Immature natural killer cell (primary cell): ENCODE measurements at places on chromosomes 16 and 17. TPM values are rescaled to one million over a fixed set of nuclear protein-coding genes. Genes with fewer than 3 reads are reported as not detected.

- H3K27me3 ChIP-seq, result peaks cover 1% of the 10 kb centered on the region
- peaks cover 5% of the 10 kb centered on the region for H3K36me3 ChIP-seq
- no peaks in the 10 kb centered on the region for H3K4me1 ChIP-seq
- DNase-seq, result no peak
- H3K4me3 ChIP-seq, result no peak within 1 kb of the TSS
- H3K27ac ChIP-seq, result no peak within 1 kb of the TSS
Observed at GRCh38 chr17:69141431-69142174, at the start of gene ABCA6. TSS of gene ABCA6 (minus strand) at chr17:69141895. CDS start at chr17:69140703, 1,192 bp downstream.

- H3K27ac ChIP-seq, result peak overlapping the region; percentile 88
- H3K36me3 ChIP-seq, result no peaks in the 10 kb centered on the region
- peaks cover 18% of the 10 kb centered on the region for H3K27me3 ChIP-seq
- peak; percentile 84 for DNase-seq
Observed at GRCh38 chr16:3158510-3159314, 23.9 kb downstream of the ZNF213 start.

The ROGDI gene
- 5.4 TPM for polyA plus RNA-seq

The ELOB gene
- polyA plus RNA-seq, result 328 TPM

- no peaks in the 10 kb centered on the region for H3K36me3 ChIP-seq
- no peak overlapping the region for H3K4me3 ChIP-seq
- H3K27me3 ChIP-seq, result peaks cover 4% of the 10 kb centered on the region
- no peak overlapping the region for H3K27ac ChIP-seq
- no peak for DNase-seq
- peaks cover 86% of the 10 kb centered on the region for H3K4me1 ChIP-seq
Observed at GRCh38 chr17:2086306-2086705, 31.4 kb downstream of the HIC1 start.

- peak; percentile 92 for DNase-seq
- peak overlapping the region; percentile 88 for H3K27ac ChIP-seq
- peaks cover 29% of the 10 kb centered on the region for H3K27me3 ChIP-seq
- peak overlapping the region; percentile 77 for H3K4me3 ChIP-seq
Observed at GRCh38 chr16:84593825-84594724, 23.8 kb downstream of the COTL1 start.

DNA sequence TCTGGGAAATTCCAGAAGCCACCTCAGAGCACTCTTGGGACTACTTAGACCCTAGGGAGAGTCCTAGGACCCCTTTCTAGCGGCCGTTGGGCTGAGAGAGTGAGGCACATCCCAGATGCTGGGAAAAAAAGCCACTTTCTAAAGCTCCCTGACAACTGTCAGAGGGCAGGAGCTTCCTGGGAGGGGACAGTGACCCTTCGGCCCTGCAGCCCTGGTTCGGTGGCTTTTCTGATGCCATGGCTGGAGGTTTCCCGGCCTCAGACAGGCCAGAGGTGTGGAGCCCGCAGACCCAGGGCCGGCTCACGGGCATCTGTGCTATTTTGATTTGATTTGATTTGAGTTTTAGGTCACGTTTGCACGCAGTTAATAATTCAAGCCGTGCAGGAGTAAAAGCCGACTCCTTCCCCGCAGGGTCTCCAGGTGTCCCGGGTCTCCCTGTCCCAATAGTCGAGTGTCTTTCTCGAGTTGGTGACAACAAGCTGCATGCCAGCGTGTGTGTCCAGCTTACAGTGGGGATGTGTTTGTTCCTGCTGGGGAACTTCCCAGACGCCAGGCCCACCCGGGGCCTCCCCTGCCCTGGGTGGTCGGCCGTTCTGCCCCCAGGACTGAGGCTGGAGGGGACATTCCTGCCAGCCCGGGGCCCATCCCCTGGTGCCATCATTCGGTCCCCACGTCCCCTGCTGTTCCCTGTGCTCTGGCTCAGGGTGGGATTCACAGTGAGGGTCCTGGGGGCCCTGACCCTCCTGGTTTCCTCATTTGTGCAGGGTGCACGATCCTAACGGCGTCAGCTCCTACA, 1.0 kb upstream of the CBFA2T3 start:
- DNase-seq, result no peak
- no peaks in the 10 kb centered on the region for H3K27me3 ChIP-seq
- H3K4me3 ChIP-seq, result peak overlapping the region; percentile 51
- no peaks in the 10 kb centered on the region for H3K36me3 ChIP-seq

GRCh38 chr16:4316108-4316863, 419 bp downstream of the GLIS2 start:
- peaks cover 19% of the 10 kb centered on the region for H3K4me1 ChIP-seq
- no peak overlapping the region for H3K27ac ChIP-seq
- peaks cover 9% of the 10 kb centered on the region for H3K27me3 ChIP-seq
- H3K4me3 ChIP-seq, result no peak overlapping the region
- DNase-seq, result peak; percentile 13

GRCh38 chr17:40112191-40112711, 9.5 kb upstream of the MSL1 start:
- H3K27ac ChIP-seq, result peak overlapping the region; percentile 94
- no peaks in the 10 kb centered on the region for H3K36me3 ChIP-seq
- peaks cover 10% of the 10 kb centered on the region for H3K27me3 ChIP-seq
- peaks cover 65% of the 10 kb centered on the region for H3K4me1 ChIP-seq

The CRHR1 gene
- not detected for polyA plus RNA-seq

- peaks cover 3% of the 10 kb centered on the region for H3K27me3 ChIP-seq
- no peaks in the 10 kb centered on the region for H3K4me1 ChIP-seq
- H3K36me3 ChIP-seq, result no peaks in the 10 kb centered on the region
Observed at GRCh38 chr16:86083382-86084002, 184.5 kb downstream of the IRF8 start.

The KRT27 gene
- not detected for polyA plus RNA-seq

DNA sequence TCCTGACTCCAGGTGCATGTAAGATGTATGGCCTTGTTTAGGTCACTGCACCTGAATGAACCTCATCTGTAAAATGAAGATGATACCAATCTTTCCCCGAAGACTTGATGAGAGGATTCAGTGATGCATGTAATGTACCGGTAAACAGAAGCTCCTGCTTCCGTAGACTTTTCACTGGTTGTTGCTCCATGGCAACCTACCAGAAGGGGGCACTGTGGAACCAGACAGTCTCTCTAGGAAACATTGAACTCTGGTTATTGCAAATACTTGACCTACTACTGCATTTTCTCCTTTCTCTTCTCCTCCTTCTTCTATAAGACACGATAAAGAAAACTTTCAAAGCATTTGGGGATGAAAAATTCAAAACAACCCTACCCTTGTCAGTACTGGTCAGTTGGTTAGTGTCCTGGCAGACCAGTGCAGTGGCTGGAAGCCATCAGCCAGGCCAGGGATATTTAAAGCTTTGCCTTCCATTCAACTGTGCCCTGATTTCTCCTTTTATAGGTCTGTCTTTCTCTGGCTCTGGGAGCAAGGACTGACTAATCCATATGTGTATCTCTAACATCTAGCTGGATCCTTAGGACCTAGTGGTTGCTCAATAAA, 667.4 kb upstream of the SALL1 start:
- DNase-seq, result no peak
- no peaks in the 10 kb centered on the region for H3K4me1 ChIP-seq
- H3K27ac ChIP-seq, result no peak overlapping the region
- no peak overlapping the region for H3K4me3 ChIP-seq

- H3K27ac ChIP-seq, result no peak overlapping the region
- H3K36me3 ChIP-seq, result no peaks in the 10 kb centered on the region
- H3K4me1 ChIP-seq, result no peaks in the 10 kb centered on the region
- no peak for DNase-seq
- H3K27me3 ChIP-seq, result no peaks in the 10 kb centered on the region
Observed at GRCh38 chr16:64654178-64654577, 467.7 kb downstream of the CDH11 start.

- H3K27ac ChIP-seq, result no peak overlapping the region
- peaks cover 4% of the 10 kb centered on the region for H3K4me1 ChIP-seq
- no peaks in the 10 kb centered on the region for H3K36me3 ChIP-seq
- no peak overlapping the region for H3K4me3 ChIP-seq
Observed at GRCh38 chr16:2988590-2989099, 8.4 kb upstream of the PKMYT1 start.

The TNFRSF17 gene
- polyA plus RNA-seq, result not detected

The ARL5C gene
- not detected for polyA plus RNA-seq

- peaks cover 4% of the 10 kb centered on the region for H3K27me3 ChIP-seq
- H3K4me1 ChIP-seq, result peaks cover 21% of the 10 kb centered on the region
- H3K36me3 ChIP-seq, result peaks cover 12% of the 10 kb centered on the region
Observed at GRCh38 chr16:46789499-46790414, 41.2 kb downstream of the C16orf87 start.

The MAP2K3 gene
- 136 TPM for polyA plus RNA-seq

The ST6GALNAC1 gene
- not detected for polyA plus RNA-seq

The C16orf95 gene
- polyA plus RNA-seq, result 7.7 TPM

The DNAI2 gene
- 0.74 TPM for polyA plus RNA-seq

GRCh38 chr16:67397812-67398545, 4.7 kb upstream of the TPPP3 start:
- H3K4me3 ChIP-seq, result no peak overlapping the region
- no peaks in the 10 kb centered on the region for H3K36me3 ChIP-seq
- H3K4me1 ChIP-seq, result peaks cover 7% of the 10 kb centered on the region

The PRSS36 gene
- 8.6 TPM for polyA plus RNA-seq

DNA sequence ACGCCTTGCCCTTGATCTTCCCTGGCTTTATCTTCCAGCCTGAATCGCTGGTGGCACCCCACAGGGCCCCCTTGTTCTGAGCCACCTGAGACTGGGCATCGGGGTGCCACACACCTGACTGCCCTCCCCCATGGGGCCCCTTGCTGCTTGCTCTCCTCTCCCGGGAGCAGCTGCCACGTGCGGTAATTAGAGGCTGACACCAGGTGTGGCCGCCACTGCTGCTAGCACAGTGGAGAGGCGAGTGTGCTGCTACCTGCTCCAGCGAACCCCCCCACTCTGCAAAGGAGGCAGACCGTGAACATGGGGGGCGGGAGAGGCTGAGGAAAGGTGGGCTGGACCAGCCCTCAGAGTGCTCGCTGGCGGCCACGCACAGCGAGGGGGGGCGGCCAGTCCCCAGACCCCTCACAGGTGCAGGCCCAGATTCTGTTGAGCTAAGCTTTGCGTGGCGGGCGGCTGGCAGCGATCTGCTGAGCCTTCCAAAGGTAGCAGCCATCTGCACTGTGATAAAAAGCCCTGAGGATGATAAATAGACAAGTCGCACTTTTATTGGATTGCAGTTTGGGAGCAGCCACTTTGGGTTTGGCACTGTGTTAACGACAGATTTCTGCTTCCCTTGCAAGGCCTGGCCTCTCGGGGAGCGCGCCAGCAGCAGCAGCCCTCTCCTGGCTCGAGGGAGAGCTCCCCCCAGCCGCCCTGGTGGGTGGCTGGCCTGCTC, 167.9 kb upstream of the GSE1 start:
- H3K4me1 ChIP-seq, result peaks cover 12% of the 10 kb centered on the region
- no peak for DNase-seq
- no peaks in the 10 kb centered on the region for H3K36me3 ChIP-seq
- no peak overlapping the region for H3K4me3 ChIP-seq
- no peak overlapping the region for H3K27ac ChIP-seq

- H3K4me1 ChIP-seq, result peaks cover 98% of the 10 kb centered on the region
- H3K27ac ChIP-seq, result peak overlapping the region; percentile 96
Observed at GRCh38 chr16:81808933-81809480, 29.9 kb downstream of the PLCG2 start.

The TMED6 gene
- polyA plus RNA-seq, result not detected

The CD300LB gene
- polyA plus RNA-seq, result 4.2 TPM

- H3K4me1 ChIP-seq, result peaks cover 51% of the 10 kb centered on the region
- H3K36me3 ChIP-seq, result no peaks in the 10 kb centered on the region
- no peak overlapping the region for H3K27ac ChIP-seq
- peaks cover 25% of the 10 kb centered on the region for H3K27me3 ChIP-seq
- no peak for DNase-seq
Observed at GRCh38 chr17:83196024-83196365, 116.6 kb downstream of the METRNL start.

- no peaks in the 10 kb centered on the region for H3K27me3 ChIP-seq
- no peaks in the 10 kb centered on the region for H3K4me1 ChIP-seq
- no peak for DNase-seq
- no peaks in the 10 kb centered on the region for H3K36me3 ChIP-seq
- no peak overlapping the region for H3K4me3 ChIP-seq
Observed at GRCh38 chr16:87150262-87150661, 166.9 kb downstream of the C16orf95 start.

GRCh38 chr17:78179372-78179771, 7.5 kb downstream of the TK1 start:
- no peak for DNase-seq
- no peaks in the 10 kb centered on the region for H3K36me3 ChIP-seq

DNA sequence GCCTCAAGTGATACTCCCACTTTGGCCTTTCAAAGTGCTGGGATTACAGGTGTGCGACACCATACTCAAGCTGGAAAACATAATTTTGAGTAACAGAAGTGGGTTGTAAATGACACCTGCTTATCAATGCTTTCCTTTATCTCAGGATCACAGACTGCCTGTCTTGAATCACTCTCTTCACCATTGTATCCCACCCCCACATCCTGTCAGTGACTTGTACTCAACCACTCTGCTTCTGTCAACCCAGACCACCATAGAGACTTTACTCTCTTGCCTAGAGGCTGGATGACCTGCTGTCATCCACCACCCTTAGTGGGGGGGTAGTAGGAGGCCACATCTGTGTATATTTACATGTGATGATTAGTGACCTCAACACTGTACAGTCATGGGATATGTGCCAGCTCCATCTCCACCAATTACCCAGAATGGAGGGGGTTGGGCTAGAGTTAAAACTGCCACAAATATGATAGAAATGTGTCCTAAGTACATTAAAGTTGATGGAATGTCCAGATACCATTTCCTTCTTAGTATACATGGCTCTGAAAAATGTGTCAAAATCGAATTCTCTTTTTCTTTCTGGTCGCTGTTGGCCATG, 338.7 kb downstream of the GRIN2A start:
- no peak for DNase-seq
- H3K4me3 ChIP-seq, result no peak overlapping the region
- no peak overlapping the region for H3K27ac ChIP-seq
